ENCODE measurements at places on chromosomes 5 and 9.

DNA sequence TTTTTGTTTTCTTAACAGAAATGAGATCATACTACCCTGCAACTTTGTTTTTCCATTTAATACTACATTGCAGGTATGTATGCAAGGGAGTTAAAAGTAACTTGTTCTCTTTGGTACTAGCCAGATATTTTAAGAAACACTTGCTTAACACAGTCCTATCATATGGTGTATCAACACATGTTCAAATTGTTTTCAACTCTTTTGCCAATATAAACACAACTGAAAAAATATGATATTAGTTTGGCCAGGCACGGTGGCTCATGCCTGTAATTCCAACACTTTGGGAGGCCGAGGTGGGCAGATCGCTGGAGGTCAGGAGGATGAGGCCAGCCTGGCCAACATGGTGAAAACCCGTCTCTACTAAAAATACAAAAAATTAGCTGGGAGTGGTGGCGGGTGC, 41.6 kb downstream of the RNF38 start:
- no peak for DNase-seq

GRCh38 chr5:118952992-118953651, 35.2 kb downstream of the DTWD2 start:
- no peak for DNase-seq

- no peak for DNase-seq
These were observed 4.8 kb downstream of the CWC27 start for GRCh38 chr5:64773533-64773932.

GRCh38 chr5:145437627-145438026, 397.5 kb downstream of the PRELID2 start:
- no peak for DNase-seq

- DNase-seq = no peak
These were observed 23.6 kb downstream of the ATG10 start for GRCh38 chr5:81995407-81995806.

DNA sequence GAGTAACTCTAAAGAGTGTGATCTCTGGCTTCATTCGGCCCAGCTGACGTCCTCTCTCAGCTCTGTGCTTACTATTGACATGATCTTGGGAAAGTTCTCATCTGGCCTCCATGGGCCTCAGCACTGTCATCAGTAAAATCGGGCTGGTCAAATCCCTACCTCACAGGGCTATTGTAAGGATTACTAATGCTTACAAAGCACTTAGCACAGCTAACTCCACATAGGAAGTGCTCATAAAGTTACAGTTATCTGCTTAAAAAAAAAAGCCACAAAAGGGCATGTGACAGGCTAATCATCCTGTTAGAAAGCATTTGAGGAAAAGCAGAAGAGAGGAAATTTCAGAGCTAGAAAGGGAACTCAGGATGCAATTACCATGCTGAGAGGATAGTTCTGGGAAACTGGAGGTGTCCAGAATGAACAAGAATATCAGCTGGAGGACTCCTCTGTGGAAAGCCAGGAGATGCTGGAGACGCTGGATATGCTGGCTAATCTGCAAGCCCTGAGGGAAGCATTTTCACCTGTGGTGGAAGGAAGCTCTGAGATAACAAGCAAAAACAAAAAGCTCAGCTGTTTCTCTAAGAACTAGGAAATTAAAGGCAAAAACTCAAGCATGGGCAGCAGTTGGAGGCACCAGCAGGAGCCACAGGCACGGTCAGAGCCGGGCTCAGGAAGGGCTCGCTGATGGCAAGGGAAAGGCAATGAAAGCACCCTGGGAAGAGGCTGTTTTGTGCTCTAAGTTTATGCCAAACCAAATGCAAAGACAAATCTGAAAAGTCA, 4.4 kb upstream of the BHMT start:
- no peak for DNase-seq

DNA sequence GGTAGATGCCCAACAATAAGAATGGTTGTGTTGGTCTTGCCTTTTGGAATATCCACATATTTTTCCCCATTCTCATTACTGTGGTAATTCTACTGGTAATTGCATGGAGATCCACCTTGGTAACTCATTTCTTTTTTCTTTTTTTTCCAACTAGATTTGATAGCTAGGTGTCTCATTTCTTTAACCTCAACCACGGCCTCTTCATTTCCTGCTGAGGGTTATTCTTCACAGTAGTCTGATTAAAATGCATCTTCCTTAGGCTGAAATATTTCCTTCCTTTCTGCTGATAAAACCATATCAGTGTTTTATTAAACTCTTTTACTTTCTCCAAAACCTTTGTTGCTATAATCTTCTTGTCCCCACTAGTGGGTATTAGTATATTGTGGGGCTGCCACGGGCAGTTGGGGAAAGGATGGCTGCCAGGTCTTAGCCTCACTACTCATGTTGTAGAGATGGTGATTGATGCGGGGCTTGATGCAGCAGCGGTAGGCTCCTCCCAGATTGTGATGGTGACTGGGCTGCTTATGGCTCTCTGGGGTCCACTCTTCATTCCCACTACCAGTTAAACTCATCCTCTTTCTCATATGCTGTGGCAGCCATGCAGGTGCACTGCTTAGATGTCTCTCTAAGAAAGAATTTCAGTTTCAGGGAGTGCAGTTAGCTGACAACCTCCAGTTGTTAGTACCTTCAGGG, 35.9 kb downstream of the KIF2A start:
- DNase-seq = no peak

DNA sequence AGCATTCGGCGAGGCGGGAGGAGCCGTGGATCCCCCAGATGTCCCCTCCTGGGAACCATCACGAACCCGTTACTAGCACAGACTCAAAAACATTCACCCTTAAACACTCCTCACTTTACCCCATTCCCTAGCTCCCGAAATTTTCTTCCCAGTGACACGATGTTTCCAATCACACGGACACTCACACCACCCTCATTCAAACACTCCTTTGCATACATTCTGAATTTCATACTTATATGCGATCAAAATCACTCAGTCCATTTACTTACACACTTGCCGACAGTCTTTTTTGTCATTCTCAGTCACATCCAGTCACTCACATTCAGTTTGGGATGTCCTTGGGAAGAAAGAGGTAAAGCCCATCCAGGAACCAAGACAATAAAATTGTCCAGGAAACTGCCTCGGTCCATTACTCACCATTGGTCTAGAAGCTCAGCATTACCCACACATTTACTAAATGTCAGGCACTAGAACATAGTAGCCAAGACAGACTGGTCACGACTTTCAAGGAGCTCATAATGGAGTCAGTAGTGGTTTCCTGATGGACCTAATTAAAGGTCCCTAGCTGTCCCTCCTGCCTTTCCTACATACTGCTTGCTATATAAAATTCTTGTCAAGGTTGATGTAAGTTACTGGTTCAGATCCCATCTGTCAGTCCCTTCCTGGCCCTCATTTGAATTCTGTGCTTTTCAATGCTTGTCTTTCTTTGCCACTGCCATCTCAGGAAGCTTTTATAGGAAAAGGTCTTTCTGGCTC, 574 bp downstream of the SLC35A4 start:
- DNase-seq = no peak

- DNase-seq = no peak
These were observed 2.8 kb downstream of the SRA1 start for GRCh38 chr5:140554454-140554853.

DNA sequence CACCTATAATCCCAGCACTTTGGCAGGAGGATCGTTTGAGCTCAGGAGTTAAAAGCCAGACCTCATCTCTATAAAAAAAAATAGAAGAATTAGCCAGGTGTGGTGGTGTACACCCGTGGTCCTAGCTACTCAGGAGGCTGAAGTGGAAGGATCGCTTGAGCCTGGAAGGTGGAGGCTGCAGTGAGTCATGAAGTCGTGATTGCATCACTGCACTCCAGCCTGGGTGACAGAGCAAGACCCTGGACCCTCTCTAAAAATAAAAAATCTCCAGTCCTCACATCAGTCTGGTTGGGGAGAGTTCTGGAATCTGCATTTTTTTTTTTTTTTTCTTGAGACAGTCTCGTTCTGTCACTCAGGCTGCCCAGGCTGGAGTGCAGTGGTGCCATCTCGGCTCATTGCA, 9.3 kb downstream of the FPGS start:
- DNase-seq = no peak

- DNase-seq = peak; percentile 34
These were observed 181.7 kb upstream of the CD180 start for GRCh38 chr5:67378256-67378655.

DNA sequence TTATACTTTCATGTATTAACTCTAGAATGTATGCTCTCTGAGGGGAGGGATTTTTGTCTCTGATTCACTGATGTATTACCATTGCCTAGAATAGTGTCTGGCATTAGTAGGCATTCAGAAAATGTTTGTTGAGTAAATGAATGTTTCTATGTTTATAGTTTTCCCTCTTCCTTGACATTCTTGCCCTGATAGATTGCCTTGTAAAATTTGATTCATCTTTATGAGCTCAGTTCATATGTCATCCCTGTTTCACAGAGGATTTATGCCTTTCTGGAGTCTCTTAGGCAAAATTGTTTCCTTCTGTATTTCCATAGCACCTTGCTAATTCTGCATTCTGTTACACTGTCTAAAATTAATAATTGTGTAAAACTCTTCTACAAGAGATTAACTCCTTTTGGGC, 72.3 kb downstream of the RASA1 start:
- DNase-seq = no peak

GRCh38 chr5:35058374-35058788, 10.6 kb upstream of the AGXT2 start:
- no peak for DNase-seq

DNA sequence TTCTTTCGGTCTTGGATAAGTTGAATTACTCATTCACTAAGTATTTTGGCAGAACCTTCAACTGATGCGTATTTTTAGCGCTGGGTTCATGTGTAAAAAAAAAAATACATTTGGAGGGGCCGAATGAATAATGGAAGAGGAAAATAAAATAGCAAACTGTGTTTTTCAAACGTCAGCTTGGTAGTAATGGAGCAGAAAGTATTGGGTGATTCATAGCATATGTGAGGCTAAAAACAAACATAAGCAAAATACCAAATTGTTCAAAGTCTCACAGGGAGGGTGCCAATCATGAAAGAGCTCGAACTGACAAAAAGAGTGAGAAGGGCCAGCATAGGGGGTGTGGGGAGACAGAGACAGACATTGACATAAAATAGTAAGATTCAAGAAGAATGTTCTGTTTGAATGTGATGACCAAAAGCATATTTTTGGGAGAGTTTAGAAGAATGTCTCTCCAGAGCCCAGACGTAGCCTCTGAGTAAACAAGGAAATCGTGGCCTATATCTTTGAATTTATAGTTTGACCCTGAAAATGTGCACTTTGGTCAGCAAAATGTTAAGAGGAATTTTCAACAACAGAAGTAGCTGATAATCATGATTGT, 174.9 kb upstream of the HMHB1 start:
- DNase-seq = no peak

DNA sequence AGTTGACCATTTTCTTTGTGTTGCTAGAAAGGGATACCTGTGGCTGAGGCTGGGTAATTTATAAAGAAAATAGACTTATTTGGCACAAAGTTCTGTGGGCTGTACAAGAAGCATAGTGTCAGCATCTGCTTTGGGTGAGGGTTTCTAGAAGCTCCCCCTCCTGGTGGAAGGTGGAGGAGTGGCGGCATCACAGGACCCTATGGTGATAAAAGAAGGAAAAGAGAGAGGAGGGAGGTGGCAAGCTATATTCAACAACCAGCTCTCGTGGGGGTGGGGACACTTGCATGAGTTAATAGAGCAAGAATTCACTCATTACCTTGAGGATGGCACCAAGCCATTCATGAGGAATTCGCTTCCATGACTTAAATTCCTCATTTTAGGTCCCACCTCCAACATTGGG, 2041.4 kb upstream of the CDH9 start:
- DNase-seq = no peak

- no peak for DNase-seq
These were observed 6.8 kb downstream of the AUH start for GRCh38 chr9:91354881-91355280.

- no peak for DNase-seq
These were observed 74.3 kb upstream of the SSBP2 start for GRCh38 chr5:81825237-81825636.

- no peak for DNase-seq
These were observed 54.0 kb upstream of the NEURL1B start for GRCh38 chr5:172587061-172587405.

DNA sequence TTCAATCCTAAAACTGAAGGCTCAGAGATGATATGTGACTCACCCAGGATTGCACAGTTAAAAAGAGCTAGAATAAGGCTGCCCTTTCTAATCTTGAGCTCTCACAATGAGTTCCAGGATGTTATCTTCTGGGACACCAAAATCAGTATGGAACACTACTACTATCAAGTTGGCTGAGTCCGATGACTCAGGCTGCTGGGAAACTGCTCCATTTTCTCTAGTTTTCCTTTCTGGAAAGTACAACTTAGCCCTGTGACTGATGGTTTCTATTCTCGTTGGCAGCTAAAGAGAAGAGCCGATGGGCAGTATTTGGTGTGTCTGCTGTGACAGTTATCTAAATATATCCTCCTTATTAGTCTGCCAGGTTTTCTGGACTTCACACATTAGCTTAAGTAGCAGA, 37.9 kb upstream of the DPYSL3 start:
- DNase-seq = no peak

DNA sequence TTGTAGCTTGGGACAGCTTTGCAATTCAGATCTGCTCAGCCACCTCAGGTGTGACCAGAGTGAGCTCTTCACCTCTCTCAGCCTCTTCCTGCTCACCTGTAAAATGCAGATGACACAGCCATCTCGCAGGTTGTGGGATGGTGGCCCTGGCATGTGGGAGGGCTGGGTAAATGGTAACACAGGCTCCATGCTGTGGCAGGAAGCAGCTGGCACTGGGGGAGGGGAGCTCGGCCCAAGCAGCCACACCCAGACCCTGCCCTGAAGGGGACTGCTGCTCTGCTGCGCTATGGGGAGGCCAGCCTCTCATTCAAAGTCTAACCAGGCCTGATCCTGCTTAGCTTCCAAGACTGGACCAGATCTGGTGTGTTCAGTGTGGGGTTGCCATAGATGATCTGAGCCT, 24.1 kb downstream of the PHF2 start:
- DNase-seq = peak; percentile 31

DNA sequence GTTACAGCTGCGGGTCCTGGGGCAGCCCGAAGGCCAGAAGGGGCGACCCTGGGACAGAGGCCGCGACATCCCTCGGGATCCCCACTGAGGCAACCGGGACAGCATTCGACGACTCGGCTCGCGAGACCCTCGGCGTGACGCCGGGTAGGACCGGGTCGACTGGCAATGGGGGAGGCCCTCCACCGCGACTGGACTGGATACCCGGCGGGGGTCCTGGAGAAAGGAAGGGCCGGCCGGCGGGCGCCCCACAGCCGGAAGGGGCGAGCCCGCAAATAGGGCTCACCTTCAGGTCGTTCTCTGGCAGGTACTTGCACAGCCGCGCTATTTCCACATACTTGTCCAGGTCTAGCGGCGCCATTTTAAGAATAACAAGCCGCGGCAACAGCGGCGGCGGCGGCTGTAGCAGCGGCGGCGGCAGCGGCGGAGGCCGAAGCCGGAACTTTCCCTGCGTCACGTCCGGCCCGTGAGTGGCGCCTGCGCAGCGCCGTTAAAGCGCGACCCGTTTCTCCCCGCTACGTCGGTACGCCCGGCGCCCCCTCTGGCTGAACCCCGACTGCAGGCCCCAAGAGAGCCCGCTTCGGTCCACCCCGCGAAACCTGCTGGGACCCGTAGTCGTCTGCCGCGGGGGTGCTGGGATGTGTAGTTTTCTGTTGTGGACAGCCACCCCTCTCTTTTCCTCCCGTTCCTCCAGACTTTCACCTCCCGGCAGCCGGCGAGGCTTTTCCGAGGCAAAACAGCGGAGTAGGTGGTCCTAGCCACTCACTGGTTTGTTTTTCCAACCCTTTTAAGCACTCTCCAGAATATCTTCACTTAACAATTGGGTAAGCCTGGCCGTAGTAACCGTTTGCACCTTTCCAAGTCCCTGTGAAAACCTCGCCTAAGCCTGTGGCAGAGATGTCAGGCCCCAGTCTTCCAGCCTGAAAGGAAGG, at the start of gene PPP6C:
Gene PPP6C (minus strand): TSS at position 443 of the 929 bp plus-strand sequence. CDS start 85 bp downstream, at position 358.
- peak; percentile 88 for DNase-seq

GRCh38 chr9:106969696-106970095, 106.7 kb downstream of the ZNF462 start:
- DNase-seq = no peak

Data from NCI-H524 treated with DMSO at 0.1 percent for 48 hours (cell line).